ENCODE measurements at places on chromosomes 6 and 20.
A peak's percentile ranks its signal among the peaks of the same experiment; 100 is the strongest.

DNA sequence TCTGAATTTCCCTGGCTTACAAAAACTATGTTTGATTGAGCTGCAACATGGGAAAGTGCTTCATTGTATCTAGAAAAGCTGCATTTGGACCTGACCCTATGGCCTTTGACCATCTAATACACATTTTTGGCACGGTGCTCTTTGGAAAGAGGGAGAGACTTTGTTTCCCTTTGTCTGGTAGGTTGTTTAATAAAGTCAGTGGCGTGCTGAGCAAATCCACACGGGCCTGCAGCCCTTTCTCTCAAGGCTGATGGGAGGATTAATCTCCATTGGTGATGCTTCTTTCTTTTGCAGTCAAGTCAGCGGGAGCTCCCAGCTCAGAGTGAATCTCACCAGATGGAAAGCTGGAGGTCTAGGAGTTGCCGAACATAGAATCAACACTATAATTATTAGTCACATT, 314.7 kb upstream of the CNR1 start:
- no peak for DNase-seq
- no peaks in the 10 kb centered on the region for H3K27me3 ChIP-seq
- H3K36me3 ChIP-seq: no peaks in the 10 kb centered on the region
- no peak overlapping the region for H3K27ac ChIP-seq
- H3K4me3 ChIP-seq: no peak overlapping the region

GRCh38 chr6:136628996-136629395, 78.8 kb upstream of the MAP7 start:
- no peaks in the 10 kb centered on the region for H3K36me3 ChIP-seq
- H3K27ac ChIP-seq: no peak overlapping the region
- no peak for DNase-seq
- no peaks in the 10 kb centered on the region for H3K27me3 ChIP-seq

- H3K4me3 ChIP-seq: no peak overlapping the region
- H3K4me1 ChIP-seq: no peaks in the 10 kb centered on the region
- no peak overlapping the region for H3K27ac ChIP-seq
- no peaks in the 10 kb centered on the region for H3K27me3 ChIP-seq
- no peak for DNase-seq
Measured at GRCh38 chr6:134145786-134146185, 93.4 kb upstream of the SLC2A12 start.

DNA sequence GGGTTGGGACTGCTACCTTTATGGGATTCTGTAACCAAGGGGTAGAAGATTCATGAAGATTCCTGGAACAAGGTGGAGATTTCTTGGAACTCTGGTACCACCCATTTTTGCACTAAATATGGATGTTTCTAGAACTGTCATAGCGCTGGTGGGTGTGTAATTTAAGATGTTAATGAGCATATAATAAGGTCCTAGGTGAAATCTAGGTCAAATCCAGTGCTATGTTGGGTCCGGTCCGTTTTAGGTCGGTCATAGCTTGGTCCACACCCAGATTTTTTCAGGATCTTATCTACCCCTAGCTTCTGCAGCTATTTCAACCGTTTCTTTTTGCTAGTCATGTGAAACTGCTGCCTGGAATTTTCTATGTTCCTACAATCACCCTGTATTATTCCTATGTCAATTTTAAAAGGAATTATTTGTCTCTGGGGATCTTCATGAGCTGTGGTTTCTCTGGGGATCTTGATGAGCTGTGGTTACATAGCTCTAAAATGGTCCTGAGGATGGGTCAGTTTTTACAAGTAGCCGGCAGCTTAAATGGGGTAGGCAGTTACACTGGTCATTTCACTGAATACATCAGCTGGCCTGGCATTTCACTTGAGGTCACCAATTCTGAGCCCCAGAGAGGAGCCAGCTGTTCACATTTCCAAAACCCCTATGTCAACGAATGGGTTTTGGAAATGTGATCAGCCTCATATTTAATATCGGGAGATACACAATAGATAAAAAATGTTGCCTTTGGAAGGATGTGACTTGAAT, 652.3 kb upstream of the FLRT3 start:
- H3K36me3 ChIP-seq: no peaks in the 10 kb centered on the region
- H3K4me3 ChIP-seq: no peak overlapping the region
- no peaks in the 10 kb centered on the region for H3K27me3 ChIP-seq
- H3K27ac ChIP-seq: no peak overlapping the region
- no peak for DNase-seq

GRCh38 chr6:11908436-11909105, 103.5 kb upstream of the HIVEP1 start:
- no peaks in the 10 kb centered on the region for H3K36me3 ChIP-seq
- DNase-seq: no peak
- H3K27me3 ChIP-seq: no peaks in the 10 kb centered on the region
- H3K27ac ChIP-seq: no peak overlapping the region
- H3K4me3 ChIP-seq: no peak overlapping the region
- H3K4me1 ChIP-seq: no peaks in the 10 kb centered on the region

GRCh38 chr20:46010491-46011391, 2.0 kb downstream of the MMP9 start:
- no peak for DNase-seq
- H3K4me1 ChIP-seq: no peaks in the 10 kb centered on the region
- no peaks in the 10 kb centered on the region for H3K36me3 ChIP-seq
- H3K4me3 ChIP-seq: no peak overlapping the region
- no peak overlapping the region for H3K27ac ChIP-seq
- no peaks in the 10 kb centered on the region for H3K27me3 ChIP-seq

GRCh38 chr6:159833556-159833955, 33.5 kb downstream of the PNLDC1 start:
- no peaks in the 10 kb centered on the region for H3K36me3 ChIP-seq
- no peak for DNase-seq
- H3K4me3 ChIP-seq: no peak overlapping the region
- no peak overlapping the region for H3K27ac ChIP-seq

GRCh38 chr6:119590066-119590465, 240.5 kb upstream of the MAN1A1 start:
- H3K27ac ChIP-seq: no peak overlapping the region
- DNase-seq: no peak
- no peak overlapping the region for H3K4me3 ChIP-seq
- no peaks in the 10 kb centered on the region for H3K27me3 ChIP-seq

DNA sequence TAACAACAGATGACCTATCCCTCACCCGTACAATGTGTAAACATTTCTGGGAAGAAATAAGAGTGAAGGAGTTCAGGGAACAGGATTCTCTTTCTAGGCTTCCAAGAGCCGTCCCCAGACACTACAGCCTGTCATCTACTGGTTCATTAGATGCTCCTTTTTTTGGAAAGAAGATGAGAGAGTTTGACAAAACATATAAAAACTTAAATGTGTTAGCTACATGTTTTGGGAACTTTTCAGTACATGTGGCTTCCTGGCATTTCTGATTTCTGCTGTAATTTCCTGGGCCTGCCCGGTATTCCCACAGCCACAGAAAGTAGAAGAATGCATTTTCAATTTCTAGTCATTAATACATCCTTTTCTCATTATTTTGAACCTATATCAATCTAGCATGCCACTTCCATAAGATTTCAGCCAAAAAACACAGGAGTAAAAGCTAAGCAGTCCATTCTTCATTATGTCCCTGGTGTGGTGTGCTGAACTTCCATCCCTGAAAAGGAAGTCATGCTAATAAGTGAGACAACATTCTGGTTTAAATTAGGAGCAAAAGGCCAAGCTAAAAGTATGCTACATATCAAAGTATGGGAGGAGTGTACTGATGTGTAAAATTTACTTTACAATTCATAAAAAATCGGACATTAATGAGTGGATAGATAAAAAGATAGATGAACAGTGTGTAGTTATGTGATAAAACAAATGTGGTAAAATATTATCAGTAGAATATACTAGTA, 198.2 kb downstream of the WDR27 start:
- H3K27ac ChIP-seq: no peak overlapping the region
- H3K4me3 ChIP-seq: no peak overlapping the region

- H3K36me3 ChIP-seq: no peaks in the 10 kb centered on the region
- no peak overlapping the region for H3K4me3 ChIP-seq
- no peak overlapping the region for H3K27ac ChIP-seq
- H3K4me1 ChIP-seq: no peaks in the 10 kb centered on the region
- no peak for DNase-seq
Measured at GRCh38 chr20:25125636-25126035, 43.7 kb upstream of the VSX1 start.

GRCh38 chr6:97053643-97054411, 129.3 kb downstream of the KLHL32 start:
- no peak for DNase-seq
- H3K36me3 ChIP-seq: no peaks in the 10 kb centered on the region
- no peak overlapping the region for H3K4me3 ChIP-seq
- no peaks in the 10 kb centered on the region for H3K4me1 ChIP-seq
- H3K27me3 ChIP-seq: no peaks in the 10 kb centered on the region

- H3K36me3 ChIP-seq: peaks cover 4% of the 10 kb centered on the region
- H3K4me3 ChIP-seq: no peak overlapping the region
- H3K27me3 ChIP-seq: no peaks in the 10 kb centered on the region
- DNase-seq: peak; percentile 30
- H3K4me1 ChIP-seq: no peaks in the 10 kb centered on the region
Measured at GRCh38 chr20:34710861-34711574, 6.9 kb downstream of the TP53INP2 start.

DNA sequence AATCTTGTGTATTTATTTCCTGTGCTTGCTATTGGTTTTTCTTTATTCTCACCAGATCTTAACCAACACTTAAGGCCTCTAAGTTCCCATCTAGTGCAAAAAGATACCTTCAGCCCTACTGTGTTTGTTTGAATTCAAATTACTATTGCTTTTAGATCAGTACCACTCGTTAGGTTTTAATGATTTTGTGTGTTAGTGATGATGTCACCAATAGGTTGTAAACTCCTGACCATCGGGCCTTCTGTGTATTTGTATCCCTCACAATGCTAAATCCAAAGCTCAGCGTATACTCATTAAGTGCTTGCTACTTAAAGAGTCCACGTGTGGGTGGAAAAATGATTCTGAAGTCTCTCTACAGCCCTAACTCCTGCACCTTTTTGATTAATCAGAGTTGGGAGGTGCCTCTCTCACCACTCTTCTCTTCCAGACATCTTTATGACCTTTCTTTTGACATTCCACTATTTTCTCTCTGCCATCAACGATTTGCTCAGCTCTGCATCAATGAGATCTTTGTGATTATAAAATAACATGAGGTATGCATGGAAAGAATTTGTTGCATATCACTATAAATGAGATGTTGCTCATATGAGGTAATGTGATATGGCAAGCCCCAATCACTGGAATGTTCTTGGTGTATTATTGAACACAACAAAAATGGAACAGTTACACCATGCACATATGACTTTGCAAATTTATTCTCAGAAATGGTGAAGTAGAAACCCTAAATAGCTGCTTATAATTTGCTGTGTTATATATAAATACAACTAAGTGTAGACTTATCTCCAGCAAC, 55.1 kb upstream of the LAMA2 start:
- H3K27me3 ChIP-seq: no peaks in the 10 kb centered on the region
- no peaks in the 10 kb centered on the region for H3K36me3 ChIP-seq
- no peak overlapping the region for H3K27ac ChIP-seq
- H3K4me3 ChIP-seq: no peak overlapping the region
- DNase-seq: no peak

- DNase-seq: no peak
- H3K36me3 ChIP-seq: no peaks in the 10 kb centered on the region
- H3K4me1 ChIP-seq: no peaks in the 10 kb centered on the region
- no peak overlapping the region for H3K4me3 ChIP-seq
- no peaks in the 10 kb centered on the region for H3K27me3 ChIP-seq
Measured at GRCh38 chr6:83231146-83231545, 38.0 kb downstream of the RWDD2A start.

GRCh38 chr20:57231951-57232428, 34.5 kb downstream of the BMP7 start:
- no peak for DNase-seq
- H3K36me3 ChIP-seq: no peaks in the 10 kb centered on the region
- no peak overlapping the region for H3K27ac ChIP-seq
- H3K4me3 ChIP-seq: no peak overlapping the region
- no peaks in the 10 kb centered on the region for H3K27me3 ChIP-seq
- no peaks in the 10 kb centered on the region for H3K4me1 ChIP-seq

DNA sequence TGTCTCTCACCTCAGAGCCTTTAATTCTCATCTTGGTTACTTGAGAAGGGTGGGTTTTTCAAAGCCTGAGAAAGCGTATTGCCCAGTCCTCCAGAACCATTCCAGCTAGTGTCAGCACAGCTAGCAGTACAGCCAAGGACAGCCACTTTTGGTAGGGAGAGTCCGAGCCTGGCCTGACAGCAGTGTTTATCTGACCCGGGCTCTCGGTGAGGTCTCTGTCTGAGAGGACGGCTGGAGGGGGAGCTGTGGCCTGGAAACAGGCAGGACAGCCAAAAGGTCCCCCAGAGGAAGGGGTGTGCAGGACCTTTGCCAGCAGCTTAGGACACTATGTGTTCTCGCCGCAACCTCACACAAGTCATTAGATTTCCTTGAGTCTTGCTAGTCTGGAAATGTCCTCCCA, 38.8 kb downstream of the LYRM2 start:
- H3K27me3 ChIP-seq: no peaks in the 10 kb centered on the region
- no peaks in the 10 kb centered on the region for H3K4me1 ChIP-seq

GRCh38 chr6:73329201-73329600, 24.9 kb downstream of the DPPA5 start:
- no peaks in the 10 kb centered on the region for H3K4me1 ChIP-seq
- DNase-seq: no peak
- no peak overlapping the region for H3K27ac ChIP-seq
- no peak overlapping the region for H3K4me3 ChIP-seq
- no peaks in the 10 kb centered on the region for H3K36me3 ChIP-seq
- no peaks in the 10 kb centered on the region for H3K27me3 ChIP-seq

- H3K4me1 ChIP-seq: no peaks in the 10 kb centered on the region
- no peak overlapping the region for H3K4me3 ChIP-seq
- no peak for DNase-seq
- no peaks in the 10 kb centered on the region for H3K27me3 ChIP-seq
Measured at GRCh38 chr6:69487688-69488087, 309.1 kb downstream of the LMBRD1 start.

DNA sequence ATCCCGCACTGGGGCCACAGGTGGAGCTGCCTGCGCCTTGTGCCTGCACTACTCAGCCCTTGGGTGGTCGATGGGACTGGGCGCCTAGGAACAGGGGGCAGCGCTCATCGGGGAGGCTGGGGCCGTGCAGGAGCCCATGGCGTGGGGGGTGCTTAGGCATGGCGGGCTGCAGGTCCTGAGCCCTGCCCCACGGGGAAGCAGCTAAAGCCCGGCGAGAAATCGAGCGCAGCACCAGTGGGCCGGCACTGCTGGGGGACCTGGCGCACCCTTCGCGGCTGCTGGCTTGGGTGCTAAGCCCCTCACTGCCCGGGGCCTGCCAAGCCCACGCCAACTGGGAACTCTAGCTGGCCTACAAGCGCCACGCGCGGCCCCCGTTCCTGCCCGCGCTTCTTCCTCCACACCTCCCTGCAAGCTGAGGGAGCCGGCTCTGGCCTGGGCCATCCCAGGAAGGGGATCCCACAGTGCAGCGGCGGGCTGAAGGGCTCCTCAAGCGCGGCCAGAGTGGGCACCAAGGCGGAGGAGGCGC, 5.8 kb downstream of the HIVEP1 start:
- H3K27me3 ChIP-seq: no peaks in the 10 kb centered on the region
- peaks cover 3% of the 10 kb centered on the region for H3K36me3 ChIP-seq
- no peaks in the 10 kb centered on the region for H3K4me1 ChIP-seq
- H3K27ac ChIP-seq: no peak overlapping the region
- no peak overlapping the region for H3K4me3 ChIP-seq
- DNase-seq: no peak

- H3K4me3 ChIP-seq: no peak overlapping the region
- no peaks in the 10 kb centered on the region for H3K27me3 ChIP-seq
- DNase-seq: no peak
- no peak overlapping the region for H3K27ac ChIP-seq
- peaks cover 4% of the 10 kb centered on the region for H3K4me1 ChIP-seq
- H3K36me3 ChIP-seq: no peaks in the 10 kb centered on the region
Measured at GRCh38 chr6:158666628-158667359, 16.9 kb downstream of the SYTL3 start.
